ENCODE measurements at places on chromosomes 12 and 14. TPM values are rescaled to one million over a fixed set of nuclear protein-coding genes. Genes with fewer than 3 reads are reported as not detected.
A peak's percentile ranks its signal among the peaks of the same experiment; 100 is the strongest.

- no peak for DNase-seq
Observed at GRCh38 chr12:112330706-112331105, 51.5 kb downstream of the HECTD4 start.

DNA sequence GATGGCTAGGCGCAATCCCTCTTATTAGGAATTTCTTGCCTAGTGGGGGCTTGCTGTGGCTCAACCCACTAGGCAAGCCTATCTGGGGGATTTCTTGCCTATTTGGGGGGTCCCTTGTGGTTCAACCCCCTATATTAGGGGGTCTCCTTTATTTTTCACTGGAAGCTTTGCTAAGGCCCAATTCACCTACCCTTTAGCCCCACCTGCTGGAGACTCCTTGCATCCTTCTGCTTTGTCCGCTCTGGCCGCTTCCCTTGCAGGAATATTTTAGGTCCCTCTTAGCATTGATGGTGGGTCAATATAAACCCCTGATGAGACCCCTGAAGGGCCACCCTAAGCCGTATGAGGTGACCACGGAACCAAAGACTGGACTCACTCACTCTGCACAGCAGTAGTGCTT, 1552.1 kb downstream of the AACS start:
- no peak for DNase-seq

GPRC5D gene
- total RNA-seq = not detected

DNA sequence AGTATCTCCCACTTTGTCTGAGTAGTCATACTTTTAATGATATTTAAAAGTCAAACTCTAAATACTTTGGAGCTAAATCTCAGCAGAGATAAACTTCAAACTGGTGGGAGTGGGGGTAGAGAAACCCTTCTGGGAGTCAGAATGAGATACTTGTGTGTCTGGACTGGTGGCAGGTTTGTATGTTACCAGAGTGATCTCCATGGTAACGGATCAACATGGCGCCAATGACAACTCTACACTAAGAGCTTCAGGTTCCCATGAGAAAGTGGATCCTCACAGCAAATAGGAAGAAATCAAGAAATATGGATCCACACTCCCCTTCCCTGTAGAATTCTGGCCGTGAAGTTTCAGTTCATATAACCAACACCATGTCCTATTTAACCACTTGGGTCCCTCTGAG, 121.9 kb downstream of the ETV6 start:
- DNase-seq = peak; percentile 55

GRCh38 chr12:81257947-81258551, 180.2 kb downstream of the ACSS3 start:
- peak; percentile 36 for DNase-seq

PMCH gene
- not detected for total RNA-seq

DNA sequence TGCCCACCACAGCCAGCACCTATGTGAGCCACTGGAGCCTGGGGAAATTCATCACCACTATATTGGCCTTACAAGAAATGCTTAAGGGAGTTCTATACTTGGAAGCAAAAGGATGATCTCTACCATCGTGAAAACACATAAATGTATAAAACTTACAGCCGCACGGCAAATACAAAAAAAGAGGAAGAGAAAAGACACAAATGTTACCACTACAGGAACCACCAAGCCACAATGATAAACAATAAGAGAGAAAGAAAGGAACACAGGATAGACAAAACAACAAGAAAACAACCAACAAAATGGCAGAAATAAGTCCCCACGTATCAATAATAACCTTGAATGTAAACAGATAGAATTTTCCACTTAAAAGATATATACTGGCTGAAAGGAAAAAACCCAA, 267.5 kb downstream of the TMEM121 start:
- no peak for DNase-seq

DNA sequence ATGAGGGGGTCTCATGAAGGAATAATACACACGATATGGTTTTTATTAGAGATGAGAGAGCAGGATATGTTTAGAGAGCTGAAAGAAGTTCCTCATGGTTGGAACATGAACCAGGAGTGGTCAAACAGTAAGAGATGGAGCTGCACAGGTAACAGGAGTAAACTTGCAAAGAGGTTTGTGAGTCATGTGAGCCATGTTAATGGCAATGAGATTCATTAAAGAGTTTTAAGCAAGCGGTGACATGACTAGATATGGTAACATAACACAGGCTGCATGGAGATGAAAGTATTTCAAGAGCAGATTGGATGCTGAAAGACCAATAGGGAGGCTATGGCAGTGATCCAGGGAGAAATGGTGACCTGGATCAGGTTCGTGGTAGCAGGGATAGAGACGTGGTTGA, 62.6 kb upstream of the SSTR1 start:
- no peak for DNase-seq

TIGAR gene
- 95.4 TPM for total RNA-seq

LHX5 gene
- total RNA-seq = not detected

DNA sequence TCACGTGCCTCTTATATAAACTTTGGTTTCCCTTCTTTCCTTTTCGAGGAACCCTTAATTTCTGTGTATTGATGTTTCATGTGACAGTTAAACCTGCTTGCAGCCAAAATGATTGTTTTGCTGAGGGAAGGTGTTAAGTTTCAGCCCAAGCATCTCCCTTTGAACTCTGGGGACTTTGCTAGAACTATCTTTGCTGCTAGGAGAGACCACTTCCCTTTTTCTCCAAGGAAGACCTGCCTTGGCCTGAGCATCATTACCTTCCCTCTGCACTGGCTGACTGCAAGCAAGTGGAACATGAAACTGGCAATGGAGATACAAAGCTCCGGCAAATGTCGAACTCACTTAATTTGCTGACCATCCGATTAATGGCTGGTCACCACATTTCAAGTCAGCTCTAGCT, 192.8 kb downstream of the GRIN2B start:
- DNase-seq = no peak

- no peak for DNase-seq
Observed at GRCh38 chr14:76829013-76829365, 2.8 kb downstream of the LRRC74A start.

- DNase-seq = peak; percentile 77
Observed at GRCh38 chr12:94560431-94561221, 89.7 kb downstream of the TMCC3 start.

- DNase-seq = no peak
Observed at GRCh38 chr12:6340745-6341416, 995 bp downstream of the TNFRSF1A start.

YY1 gene
- total RNA-seq = 87.5 TPM

GRCh38 chr12:24460506-24460905, 488.4 kb downstream of the BCAT1 start:
- DNase-seq = no peak

DNA sequence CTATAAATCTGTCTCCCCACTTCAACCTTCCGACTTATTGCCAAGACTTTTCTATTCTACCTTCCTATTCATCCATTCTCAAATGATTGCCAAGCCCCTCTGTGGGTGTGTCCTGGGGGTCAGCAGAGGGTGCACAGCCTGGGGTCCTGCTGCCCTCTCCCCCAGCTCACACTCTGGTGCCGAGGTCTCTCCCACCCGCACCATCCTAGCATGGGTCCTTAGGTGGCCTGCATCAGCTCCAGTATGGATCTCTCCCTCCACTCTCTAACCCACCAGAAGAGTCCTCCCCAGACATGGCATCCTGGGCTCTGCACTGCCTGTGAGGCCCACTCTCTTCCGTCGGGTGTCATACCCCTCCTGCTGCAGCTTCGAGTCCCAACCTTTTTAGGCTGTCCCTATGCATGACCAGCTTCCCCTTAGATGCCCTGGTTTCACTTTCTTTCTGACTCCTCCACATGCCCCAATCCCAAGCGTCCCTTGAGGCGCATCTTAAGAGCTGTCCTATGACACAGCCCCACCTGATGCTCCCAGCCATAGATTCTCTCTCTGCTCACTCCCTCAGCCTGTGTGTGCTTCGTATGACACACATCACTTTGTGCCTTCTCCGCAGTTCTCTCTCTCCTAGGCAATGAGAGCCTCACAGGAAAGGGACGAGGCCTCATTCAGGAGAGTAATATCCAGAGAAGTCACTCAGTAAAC, 43.9 kb downstream of the GIT2 start:
- no peak for DNase-seq

DNA sequence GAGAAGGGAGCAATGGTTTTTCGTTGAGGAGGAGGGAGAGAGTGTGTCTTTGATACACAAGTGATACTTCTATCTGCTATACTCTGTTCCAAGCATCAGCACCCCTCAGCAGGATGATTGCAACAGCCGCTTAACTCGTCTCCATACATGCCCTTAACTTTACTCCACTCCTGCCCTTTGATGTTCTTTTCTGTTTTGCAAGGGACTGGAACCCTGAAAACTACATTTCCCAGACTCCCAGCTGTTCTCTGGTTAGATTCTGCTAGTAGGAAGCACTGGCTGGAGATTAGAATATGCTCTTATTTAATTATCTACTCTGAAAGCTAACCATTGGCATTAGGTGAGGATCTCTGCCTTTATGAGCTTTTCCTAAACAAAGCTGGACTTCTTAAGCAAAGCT, 23.5 kb upstream of the CRADD start:
- DNase-seq = no peak

GRCh38 chr14:40317690-40318089, 885.5 kb upstream of the FBXO33 start:
- DNase-seq = no peak

DNA sequence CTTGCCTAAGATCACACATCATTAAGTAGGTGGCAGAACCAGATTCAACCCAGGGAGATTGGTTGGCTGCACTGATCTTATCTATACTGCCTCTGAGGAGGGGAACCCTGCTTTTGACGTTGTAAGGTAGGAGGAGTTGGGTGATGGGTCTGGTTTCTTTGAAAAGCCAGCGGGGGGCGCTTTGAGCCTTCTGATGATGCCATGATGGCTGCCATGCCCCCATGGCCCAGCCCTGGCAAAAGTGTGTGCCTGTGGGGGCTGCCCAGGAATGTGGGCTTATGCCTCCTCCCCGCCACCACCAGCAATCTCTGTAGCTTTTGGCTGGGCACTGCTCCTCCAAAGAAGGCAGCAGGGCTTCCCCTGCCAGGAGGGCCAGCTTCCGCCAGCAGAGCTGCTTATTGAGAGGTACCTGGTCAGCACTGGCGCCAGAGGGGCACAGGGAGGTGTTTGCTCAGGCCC, 224.3 kb downstream of the SLC41A2 start:
- DNase-seq = no peak

GNB3 gene
- total RNA-seq = 16.6 TPM

DNA sequence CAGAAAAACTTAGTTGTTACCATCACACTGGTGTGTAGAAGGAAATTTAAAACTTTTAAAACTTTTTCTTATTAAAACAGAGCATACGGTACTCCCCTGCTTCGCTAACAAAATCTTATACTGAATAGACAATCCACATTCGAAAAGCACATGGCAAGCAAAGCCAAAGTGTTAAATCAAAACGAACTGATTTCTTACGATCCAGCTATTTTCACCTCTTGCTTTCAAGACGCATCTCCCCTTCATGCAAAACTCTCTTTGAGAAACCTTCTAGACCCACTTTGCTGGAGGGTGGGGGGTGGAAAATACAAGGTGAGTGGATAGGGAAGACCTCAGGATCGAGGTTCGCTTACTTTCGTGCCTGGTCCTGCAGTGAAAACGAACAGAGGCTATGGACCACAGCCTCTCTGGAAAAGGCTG, 328 bp downstream of the INTS13 start:
- no peak for DNase-seq

DNA sequence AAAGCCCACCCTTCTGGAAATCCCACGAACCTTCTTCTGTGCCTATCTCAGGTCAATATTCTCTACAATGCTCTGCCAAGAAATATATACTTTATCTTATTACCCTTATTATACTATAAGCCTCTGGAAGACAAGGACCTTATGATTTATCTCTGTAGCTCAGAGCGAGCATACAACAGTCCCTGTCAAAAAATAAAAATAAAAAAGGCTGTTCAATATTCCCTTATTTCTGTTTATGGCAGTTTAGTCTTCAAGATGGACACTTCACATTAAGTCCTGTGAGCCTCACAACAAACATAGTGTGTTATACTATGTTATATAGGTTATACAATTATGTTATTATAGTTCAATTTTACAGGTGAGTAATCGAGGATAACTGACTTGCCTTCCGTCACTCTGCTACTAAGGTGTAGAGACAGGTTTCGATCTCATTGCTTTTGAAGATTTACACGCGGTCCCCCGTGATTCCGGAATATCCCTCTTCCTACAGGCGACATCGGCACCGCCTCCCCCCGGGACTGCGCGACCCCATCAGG, 562 bp downstream of the EAPP start:
- no peak for DNase-seq

DNA sequence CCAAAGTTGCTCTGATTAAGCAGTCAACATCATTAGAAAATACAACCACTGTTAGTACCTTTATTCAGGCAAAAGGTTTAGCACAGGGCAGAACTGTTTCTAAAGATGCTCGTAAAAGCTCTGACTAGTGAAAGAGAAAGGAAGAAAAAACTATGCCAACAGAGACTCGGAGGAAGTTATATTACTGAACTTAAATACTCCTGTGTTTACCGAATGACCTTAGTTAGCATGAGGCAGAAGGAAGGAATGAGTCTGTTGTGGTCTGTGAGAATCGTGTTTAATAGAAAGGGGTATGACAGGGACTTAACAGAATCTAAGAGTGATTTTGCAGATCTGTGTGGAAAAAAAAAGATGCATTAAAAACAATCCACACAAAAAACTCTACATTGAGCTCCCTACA, 84.1 kb upstream of the OVCH1 start:
- DNase-seq = peak; percentile 92

- DNase-seq = peak; percentile 93
Observed at GRCh38 chr12:50201987-50202521, 34.9 kb upstream of the CERS5 start.

DNA sequence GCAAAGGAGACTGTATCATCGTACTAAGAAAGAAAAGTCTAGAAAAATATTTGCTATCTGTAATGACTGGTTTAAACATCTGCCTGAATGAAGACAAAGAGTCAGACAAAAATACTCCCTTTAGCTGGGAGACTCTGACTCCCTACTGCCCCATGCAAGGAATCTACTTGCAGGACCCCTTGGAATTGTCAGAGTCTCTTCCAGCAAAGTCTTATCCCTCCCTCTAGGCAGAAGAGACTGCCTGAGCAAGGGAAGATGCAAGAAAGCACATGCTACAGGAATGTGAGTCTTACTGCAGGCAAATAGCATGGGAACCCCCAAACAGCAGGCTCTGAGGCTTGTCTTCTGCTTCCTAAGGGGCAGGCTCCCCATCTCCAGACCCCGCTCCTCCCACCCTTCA, 154.0 kb downstream of the KCNA5 start:
- DNase-seq = no peak

LRIG3 gene
- 96.0 TPM for total RNA-seq

EIF2S1 gene
- 123 TPM for total RNA-seq

TSPAN8 gene
- total RNA-seq = not detected

CELA1 gene
- not detected for total RNA-seq

- DNase-seq = no peak
Observed at GRCh38 chr14:73884438-73885190, 2.0 kb upstream of the ZNF410 start.

- DNase-seq = no peak
Observed at GRCh38 chr14:52898496-52898895, 52.4 kb downstream of the FERMT2 start.

- DNase-seq = no peak
Observed at GRCh38 chr12:43848786-43849185, 12.9 kb downstream of the TMEM117 start.

- DNase-seq = peak; percentile 80
Observed at GRCh38 chr12:84738481-84738972, 174.1 kb downstream of the SLC6A15 start.

- DNase-seq = peak; percentile 98
Observed at GRCh38 chr12:26691234-26691970, 141.6 kb downstream of the ITPR2 start.
